Glutamatergic neuron (in vitro differentiated cells): ENCODE measurements at places on chromosomes 12 and 14. TPM values are rescaled to one million over a fixed set of nuclear protein-coding genes. Genes with fewer than 3 reads are reported as not detected.

DNA sequence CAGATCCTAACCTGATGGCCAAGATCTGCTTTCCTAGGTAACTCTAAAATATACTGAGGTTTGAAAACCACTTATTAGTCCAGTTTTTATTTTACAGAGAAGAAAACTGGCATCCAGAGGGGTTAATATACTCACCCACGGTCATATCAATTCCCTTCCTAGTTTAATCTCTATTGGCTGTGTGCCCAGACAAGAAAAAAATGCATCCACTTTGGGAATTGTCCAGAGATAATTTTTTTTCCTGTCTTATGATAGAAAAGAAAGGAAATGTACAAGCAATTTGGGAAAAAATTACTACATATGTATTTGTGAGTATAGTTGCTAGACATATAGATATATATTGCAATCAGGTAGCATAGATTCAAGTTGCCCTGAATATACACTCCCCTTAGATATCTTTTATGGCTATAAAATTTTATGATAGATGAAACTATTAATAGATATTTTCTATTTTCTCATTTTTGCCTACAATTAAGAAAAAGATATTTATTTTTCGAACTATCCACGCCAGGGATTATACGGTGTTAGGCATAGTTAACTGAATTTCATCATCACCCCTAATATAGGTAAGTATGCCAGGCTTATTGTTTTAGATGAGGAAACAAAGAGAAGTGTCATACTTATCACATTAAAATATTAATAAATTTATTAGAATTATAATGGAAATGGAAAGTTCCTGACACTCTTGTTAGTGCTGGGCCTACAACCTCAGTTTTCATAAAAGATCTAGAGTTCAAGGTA is 100.5 kb upstream of the SLC38A2 start:
- no peak overlapping the region for H3K27ac ChIP-seq
- H3K36me3 ChIP-seq, result no peaks in the 10 kb centered on the region
- no peaks in the 10 kb centered on the region for H3K27me3 ChIP-seq
- DNase-seq, result no peak
- peaks cover 3% of the 10 kb centered on the region for H3K4me1 ChIP-seq
- H3K4me3 ChIP-seq, result no peak overlapping the region

GRCh38 chr14:98082833-98083232 is 1189.2 kb downstream of the BCL11B start:
- peaks cover 2% of the 10 kb centered on the region for H3K27me3 ChIP-seq
- H3K4me1 ChIP-seq, result no peaks in the 10 kb centered on the region
- H3K36me3 ChIP-seq, result no peaks in the 10 kb centered on the region
- DNase-seq, result no peak

Gene NEUROD4
- total RNA-seq, result 206 TPM

Gene NYNRIN
- total RNA-seq, result 33.5 TPM

Gene NUP107
- total RNA-seq, result 51.6 TPM

Gene CCDC63
- total RNA-seq, result 0.32 TPM
